ENCODE measurements at places on chromosomes 6 and 20.

DNA sequence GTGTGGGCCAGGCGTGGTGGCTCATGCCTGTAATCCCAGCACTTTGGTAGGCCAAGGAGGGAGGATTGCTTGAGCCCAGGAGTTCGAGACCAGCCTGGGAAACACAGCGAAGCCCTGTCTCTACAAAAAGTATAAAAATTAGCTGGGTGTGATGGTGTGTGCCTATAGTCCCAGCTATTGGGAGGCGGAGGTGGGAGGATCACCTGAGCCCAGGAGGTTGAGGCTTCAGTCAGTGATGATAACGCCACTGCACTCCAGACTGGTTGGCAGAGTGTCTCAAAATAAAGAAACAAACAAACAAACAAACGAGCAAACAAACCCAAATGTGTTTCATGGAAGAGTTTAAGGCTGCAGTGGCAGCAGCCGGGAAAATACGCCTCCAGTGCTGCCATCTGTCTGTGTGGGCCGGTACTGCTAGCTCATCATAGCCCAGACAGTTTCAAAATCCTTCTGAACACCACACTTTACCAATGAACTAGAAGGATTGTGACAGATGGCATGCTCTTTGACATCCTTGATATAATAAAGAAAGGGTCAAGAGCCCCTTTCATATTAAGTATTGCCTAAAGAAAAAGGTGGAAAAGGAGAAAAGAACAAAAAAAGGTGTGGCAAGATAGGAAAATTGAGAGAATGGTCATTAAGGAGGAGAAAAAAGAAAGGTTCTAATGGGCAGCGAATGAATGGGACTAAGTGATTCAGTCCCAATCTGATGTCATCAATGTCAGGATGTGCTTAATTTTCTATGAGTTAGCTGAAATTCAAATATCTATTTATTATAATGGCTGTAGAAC, 298.6 kb downstream of the SYNE1 start:
- peak; percentile 48 for DNase-seq

GRCh38 chr6:21099338-21100314, 493.9 kb upstream of the SOX4 start:
- no peak for DNase-seq

- DNase-seq = no peak
These were observed 531.4 kb upstream of the RNF217 start for GRCh38 chr6:124430740-124431318.

DNA sequence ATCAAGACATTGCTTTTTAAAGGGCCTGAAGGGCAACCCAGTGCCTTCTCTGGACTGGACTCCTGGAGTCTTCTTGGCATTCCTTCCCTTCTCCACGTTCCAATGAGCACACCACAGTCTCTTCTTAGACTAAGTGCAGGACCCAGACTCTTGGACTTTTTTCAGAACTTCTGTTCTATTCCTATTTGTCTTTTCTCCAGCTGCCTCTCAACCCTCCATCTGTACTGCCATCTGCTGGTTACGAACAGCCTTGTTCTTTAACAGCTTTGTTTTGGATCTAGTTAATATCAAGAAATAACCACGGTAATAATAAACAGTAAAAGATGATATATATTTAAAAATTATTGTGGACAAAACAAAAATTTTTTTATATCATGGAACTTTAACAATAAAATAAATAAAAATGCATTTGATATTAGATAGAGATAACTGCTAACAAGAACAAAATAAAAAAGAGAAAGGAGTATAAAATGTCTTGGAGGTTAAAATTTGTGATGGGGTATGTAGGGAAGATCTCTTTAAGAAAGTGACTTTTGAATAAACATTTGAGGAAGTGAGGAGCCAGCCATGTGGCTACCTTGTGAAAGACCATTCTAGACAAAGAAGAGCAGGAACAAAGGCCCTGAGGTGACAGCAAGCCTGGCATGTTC, 105.1 kb upstream of the HCRTR2 start:
- no peak for DNase-seq

DNA sequence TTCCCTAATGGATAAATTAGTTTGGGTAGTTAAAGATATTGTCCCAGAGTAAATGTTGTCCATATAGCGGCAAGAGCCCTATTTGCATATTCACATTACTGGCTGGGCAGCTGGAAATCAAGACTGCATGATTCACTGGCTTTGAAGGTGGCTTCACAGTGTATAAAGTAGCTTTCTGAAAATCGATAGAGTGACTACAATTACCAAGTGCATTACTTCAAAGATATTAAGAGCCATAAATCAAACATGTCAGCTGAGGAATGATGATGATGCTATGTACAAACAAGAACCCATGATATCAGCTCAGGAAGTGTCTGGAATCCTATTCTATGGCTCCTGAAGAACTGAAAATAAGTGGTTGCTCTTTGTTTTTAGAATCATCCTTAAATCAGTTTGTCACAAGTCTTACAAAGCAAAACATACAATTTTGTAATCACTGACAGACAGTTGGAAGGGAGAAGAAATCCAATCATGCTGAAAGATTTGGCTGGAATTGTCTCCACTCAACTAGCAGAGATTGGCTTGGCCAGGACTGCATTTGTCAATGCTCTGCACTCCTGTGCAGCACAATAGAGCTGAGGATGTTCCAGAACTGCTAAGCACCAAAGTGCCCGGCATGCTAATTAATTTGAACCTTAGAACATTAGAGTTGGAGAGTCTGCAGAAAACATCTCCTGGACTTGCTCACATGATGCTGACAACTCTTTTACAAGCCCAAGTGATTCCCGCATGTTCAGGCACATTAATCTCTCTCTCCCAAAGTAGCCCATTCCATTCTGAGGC, 77.9 kb upstream of the B3GAT2 start:
- DNase-seq = no peak

GRCh38 chr20:18380908-18381529, 85.8 kb downstream of the DZANK1 start:
- DNase-seq = no peak

DNA sequence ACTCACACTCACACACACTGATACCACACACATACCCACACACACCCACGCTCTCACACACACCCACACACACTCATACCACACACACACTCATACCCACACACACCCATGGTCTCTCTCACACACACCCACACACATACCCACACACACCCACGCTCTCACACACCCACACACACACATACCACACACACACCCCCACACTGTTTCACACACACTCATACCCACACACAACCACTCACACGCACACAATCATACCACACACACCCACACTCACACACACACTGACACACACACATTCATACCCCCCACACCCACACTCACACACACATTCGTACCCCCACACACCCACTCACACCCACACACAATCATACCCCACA, 158.1 kb downstream of the SMOC2 start:
- DNase-seq = no peak

DNA sequence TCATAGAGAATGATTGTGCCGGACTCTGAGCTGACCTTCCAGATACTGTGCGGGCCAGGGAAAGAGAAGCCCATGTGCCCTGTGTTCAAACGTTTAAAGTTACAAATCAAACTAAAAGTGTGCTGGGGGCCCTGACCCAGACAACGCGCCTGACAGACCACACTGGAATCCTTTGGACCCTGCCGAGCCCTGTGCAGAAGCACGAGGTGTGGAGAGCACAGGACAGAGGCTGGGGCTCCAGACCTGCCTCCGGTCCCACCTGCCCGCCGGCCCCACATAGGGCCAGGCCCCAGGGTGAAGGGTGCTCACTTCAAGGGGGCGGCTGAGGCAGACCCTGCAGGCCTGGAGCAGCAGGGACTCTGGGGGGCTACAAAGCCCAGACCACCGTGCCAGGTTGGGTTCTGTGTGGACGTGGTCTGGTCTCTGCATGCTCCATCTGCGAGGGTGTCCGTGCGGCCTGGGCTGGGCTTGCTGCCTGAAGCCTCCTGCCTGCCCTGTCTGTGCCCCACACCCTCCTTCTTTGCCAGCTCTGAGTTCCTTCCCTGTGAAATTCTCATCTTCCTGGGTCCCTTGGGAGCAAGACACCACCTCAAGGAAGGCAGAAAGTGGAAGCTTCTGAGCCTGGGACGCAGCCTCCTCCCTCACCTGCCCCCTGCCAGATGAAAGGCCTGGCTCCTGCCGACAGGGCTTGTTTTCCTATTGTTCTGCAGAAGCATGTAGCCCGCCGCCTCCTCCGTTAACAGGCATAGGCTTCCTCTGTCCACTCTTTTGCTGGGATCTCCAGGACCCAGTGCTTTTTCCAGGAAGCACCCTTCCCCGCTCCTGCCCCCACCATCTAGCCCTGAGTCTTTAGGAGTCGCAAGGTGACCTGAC, 186.2 kb downstream of the ERMARD start:
- no peak for DNase-seq

DNA sequence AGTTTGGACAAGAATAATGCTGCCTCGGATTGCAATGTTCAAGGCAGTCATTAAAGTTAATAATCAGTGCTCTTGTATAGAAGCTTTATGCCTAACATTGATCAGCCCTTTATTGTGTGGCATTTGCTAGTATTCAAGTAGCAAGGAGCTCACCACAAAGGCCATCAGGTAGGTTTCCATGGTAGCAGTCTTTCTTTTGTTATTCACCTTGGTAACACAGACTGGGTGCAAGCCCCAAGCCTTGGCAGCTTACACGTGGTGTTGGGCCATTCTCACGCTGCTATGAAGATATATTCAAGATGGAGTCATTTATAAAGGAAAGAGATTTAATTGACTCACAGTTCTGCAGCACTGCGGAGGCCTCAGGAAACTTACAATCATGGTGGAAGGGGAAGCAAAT, 149.3 kb downstream of the ADAT2 start:
- no peak for DNase-seq

- no peak for DNase-seq
These were observed 12.4 kb downstream of the HTR1B start for GRCh38 chr6:77450924-77451323.

DNA sequence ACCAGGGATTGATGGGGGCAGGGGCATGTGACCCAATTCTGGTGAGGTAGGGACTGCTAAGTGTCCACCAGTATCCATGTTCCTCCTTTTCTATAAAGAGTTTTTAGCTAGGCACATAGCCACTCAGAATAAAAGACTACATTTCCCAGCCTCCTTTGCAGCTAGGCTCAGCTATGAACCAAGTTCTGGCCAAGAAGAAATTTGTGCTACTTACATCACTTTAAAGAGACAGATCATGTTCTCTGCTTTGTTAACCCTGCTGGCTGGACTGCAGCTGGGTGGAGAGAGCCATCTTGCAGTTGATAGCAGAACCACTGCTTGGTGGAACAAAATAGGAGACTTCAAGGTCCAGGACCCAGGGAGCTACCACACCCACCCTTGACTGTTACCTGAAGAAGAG, 5.3 kb upstream of the CCM2L start:
- no peak for DNase-seq

DNA sequence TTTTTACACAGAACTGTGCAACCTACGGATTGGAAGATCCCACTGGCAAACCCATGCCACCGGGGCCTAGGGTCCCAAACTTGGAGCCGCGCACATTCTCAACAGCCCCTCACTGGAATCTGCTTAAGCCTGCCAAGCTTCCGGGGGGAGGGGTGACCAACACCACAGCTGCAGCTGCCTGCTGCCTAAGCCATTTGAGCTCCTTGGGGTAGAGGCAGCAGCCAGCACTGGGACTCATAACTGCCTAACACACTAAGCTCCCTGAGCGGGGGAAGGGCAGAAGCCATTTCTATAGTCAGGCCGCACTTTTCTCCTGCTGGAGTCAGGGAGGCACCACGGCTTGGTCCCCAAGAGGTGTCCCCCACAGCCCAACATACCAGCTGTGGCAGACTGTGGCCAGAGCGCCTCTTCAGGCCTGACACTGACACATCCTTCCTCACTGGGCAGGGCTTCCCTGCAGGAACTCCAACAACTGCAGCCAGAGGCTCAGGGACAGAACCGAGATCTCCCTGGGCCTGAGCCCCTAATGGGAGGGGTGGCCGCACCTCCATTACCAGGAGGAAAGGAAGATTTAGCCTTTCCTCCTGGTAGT, 270.3 kb upstream of the ECI2 start:
- no peak for DNase-seq

GRCh38 chr6:86756640-86757229, 180.6 kb upstream of the HTR1E start:
- DNase-seq = no peak

DNA sequence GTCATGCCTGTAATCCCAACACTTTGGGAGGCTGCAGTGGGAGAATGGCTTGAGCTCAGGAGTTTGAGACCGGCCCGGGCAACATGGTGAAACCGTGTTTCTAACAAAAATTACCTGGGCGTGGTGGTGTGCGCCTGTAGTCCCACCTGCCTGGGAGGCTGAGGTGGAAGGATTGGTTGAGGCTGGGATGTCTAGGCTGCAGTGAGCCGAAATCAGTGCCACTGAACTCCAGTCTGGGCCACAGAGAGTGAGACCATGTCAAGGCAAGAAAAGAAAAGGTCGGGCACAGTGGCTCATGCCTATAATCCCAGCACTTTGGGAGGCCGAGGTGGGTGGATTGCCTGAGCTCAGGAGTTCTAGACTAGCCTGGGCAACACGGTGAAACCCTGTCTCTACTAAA, 8.2 kb upstream of the BCAS4 start:
- no peak for DNase-seq

- no peak for DNase-seq
These were observed 54.0 kb upstream of the CCN2 start for GRCh38 chr6:132005178-132005577.
